ENCODE measurements at places on chromosomes 12 and 14.
A peak's percentile ranks its signal among the peaks of the same experiment; 100 is the strongest.

DNA sequence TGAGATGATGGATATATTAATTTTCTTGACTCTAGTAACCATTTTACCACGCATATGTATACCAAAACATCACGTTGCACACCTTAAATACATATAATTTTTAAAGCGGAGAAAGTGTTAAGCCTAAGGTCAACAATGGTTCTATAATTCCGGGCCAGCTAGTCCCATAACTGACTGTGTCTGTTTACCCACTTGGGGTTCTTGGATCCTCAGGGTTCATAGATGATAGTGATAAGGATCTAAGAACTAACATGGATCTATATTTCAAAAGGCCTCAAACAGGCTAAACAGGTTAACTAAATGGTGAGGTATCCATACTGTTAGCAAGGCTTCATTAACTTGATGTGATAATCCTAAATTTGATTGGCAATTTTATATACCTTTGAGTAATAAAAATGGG lies 9.8 kb downstream of the SLC38A1 start:
- DNase-seq: no peak

DNA sequence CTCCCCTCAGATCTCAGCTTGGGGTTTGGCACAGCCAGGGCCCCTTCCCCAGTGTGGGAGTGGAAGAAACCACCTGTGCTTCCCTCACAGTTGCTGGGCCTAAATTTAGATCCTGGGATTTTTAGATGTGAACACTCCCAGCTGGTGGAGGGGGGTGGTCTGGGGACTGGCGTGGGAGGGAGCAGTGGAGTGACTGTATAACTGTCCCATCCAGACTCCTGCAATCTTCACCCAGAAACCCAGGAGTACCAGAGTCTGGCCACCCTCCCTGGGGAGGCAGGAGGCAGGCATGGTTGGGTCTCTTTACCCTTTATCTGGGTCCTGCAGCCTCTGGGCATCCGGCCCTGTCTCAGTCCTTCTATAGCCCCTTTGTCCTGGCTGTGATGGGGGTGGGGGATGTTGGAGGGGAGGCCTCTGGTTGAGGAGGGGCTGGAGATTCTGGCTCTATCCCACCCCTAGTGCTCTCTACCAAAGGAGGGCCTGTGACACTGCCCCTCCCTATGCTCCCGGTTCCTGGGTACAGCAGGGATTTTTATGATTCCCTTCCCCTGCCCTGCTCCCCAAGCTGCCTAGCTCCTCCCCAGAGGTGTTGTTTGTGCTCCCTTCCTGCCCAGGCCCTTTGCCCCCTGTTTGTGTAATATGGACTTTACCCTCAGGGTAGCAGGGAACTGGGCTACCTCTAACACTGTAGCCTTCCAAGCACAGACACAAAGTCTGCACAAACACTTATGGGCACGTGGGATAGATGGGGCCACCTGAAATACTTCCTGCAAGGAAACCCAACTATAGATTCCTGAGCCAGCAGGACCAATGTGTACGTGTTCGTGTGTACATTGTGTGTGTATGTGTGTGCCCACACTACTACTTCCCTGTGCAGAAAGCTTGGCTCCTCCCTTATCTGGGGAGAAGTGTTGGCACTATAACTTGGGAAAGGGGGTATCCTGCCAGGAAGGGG lies 1.7 kb downstream of the ERBB3 start:
- peak; percentile 62 for DNase-seq

DNA sequence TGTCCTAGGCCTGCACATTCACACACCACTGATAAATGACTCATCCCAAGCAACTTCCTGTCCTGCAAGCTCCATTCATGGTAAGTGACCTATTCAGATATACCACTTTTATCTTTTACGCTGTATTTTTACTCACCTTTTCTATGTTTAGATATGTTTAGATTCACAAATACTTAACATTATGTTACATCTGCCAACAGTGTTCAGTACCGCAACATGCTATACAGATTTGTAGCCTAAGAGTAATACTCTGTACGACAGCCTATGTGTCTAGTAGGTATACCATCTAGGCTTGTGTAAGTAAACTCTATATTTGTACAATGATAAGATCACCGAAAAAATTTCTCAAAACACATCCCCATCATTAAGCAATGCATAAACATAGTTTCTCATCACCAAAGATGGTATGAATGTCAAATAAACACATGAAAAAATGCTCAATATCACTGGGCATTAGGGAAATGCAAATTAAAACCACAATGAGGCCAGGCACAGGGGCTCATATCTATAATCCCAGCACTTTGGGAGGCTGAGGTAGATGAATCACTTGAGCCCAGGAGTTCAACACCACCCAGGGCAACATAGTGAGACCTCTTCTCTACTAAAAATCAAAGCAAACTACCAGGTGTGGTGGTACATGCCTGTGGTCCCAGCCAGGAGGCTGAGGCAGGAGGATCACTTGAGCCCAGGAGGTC lies 20.7 kb downstream of the ATXN2 start:
- no peak for DNase-seq

DNA sequence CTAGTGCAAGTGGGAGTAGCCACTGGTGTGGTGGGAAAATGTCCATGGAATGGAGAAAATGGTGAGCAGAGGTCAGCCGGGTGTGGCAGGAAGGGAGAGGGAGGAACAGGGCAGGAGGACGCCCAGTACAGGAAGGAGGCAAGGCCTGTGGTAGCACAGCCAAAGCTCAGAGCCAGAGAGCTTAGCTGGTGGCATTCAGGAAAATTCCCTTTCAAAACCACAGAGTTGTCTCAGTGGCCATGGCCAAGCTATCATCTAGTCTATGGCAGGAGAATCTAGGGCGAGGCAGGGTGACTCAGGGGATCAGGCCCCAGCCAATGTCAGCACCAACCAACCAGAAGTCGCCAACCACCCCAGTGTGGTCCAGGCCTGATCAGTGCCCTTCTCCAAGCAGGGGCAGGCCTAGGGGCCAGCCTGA lies 67.7 kb upstream of the DDX11 start:
- DNase-seq: no peak

GRCh38 chr12:105968025-105968424 lies 170.7 kb downstream of the NUAK1 start:
- DNase-seq: no peak

DNA sequence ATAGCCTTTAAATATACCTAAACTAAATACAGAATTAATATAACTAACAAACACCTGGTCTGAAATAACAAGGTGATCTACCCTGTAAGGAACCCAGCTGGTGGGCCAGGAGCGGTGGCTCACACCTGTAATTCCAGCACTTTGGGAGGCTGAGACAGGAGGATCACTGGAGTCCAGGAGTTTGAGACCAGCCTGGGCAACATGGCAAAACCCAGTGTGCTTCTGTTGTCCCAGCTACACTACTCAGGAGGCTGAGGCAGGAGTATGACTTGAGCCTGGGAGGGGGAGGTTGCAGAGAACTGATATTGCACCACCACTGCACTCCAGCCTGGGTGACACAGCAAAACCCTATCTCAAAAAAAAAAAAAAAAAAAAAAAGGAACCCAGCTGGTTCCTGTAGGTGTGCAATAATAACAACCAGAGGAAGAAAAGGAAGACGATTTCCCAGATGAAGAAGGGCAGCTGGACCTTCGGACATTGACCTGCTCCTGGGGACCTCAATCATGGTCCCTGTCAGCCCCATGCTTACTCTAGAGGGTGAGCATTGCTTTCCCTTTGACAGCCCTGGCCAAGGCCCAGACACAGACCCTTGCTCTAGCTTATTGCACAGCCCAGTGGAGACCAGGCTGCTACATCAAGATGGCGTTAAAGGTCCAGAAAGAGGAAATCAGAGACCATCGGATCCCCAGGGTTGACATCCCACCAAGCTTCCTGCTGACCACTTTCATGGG lies 5.4 kb downstream of the FOS start:
- DNase-seq: no peak

DNA sequence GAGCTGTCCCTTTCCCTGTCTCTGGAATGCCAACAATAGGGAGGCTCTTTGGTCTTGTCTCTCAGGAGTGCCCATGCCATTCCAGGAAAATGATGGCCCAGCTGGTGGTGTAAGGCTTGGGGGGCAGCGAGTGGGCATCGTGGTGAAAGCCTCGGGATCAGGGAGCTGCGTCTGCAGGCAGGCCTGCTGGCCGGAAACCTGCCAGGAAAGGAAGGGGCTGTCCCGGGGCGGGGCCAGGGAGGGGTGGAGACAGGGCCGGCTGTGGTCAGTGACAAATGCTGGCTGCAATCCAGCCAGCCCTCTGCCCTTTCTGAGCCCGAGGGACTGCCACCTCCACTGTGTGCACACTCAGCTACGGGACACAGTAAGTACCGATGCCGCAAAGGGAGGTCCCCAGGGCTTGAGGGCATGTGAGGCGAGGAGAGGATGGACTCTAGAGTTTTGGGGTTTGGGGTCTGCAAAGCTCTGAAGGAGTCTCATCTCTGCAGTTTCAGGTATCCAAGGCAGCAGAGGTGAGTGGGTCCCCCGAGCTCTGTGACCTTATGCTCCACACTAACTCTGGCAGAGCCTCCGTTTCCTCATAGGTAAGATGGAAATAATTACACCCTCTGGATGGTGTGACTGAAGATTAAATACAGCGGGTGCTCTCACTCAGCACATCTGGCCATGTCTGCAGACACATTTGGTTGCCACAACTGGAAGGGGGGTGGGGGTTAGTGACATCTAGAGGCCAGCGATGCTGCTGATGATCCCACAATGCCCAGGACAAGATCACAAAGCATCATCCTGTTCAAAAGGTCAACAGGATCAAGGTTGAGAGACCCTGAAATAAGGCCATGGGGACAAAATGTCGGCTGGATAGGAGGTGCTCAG lies at the start of gene SERPINA5:
Gene SERPINA5, plus strand, starts transcription at position 300 of the 873 bp plus-strand sequence. CDS start 5,937 bp downstream, outside the sequence.
- no peak for DNase-seq

DNA sequence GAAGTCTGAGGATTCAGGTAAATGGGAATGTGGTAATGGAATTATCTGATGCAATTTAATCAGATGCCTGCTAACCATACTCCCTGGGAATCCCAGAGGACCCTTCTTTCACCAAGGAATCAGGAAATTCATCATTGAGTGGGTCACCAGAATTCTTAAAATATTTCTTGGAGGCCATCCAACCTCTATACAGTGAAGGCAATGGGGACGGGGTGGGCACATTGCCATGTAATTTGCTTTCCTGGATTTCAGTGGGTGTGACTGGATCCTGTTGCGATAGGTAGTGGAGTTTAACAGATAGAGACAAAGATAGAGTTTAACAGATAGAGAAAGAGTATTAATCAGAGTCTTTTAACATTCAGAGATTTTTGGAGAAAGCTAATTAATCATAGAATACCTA lies 394.4 kb downstream of the DAD1 start:
- DNase-seq: no peak

- no peak for DNase-seq
These were observed 1086.9 kb downstream of the TMEM121 start for GRCh38 chr14:106613256-106613655.

- no peak for DNase-seq
These were observed 504.6 kb downstream of the ALG10 start for GRCh38 chr12:34526946-34527345.

- DNase-seq: no peak
These were observed 414.1 kb downstream of the NPAS3 start for GRCh38 chr14:33352821-33353220.

DNA sequence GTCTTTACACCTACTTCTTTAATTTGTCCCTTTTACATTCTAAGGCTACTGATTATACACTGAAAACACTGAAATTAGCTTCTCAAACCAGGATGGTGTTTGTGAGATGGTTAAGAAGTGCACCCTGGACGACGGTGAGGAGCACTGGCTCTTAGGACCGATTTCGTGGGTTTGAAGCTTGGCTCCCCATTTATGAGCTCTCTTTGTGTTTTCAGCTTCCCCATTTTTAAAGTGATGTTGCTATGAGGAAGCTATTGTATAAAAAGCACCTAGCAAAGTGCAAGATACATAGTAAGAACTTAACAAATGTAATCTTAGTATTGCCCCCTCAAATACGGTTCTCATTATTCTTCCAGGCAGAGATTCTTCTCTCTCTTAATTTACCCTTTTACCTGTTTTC lies 4.7 kb downstream of the NFYB start:
- no peak for DNase-seq

- DNase-seq: no peak
These were observed 5.9 kb downstream of the PRPF39 start for GRCh38 chr14:45089813-45090212.

- no peak for DNase-seq
These were observed 7.0 kb downstream of the VCPKMT start for GRCh38 chr14:50109342-50109741.

DNA sequence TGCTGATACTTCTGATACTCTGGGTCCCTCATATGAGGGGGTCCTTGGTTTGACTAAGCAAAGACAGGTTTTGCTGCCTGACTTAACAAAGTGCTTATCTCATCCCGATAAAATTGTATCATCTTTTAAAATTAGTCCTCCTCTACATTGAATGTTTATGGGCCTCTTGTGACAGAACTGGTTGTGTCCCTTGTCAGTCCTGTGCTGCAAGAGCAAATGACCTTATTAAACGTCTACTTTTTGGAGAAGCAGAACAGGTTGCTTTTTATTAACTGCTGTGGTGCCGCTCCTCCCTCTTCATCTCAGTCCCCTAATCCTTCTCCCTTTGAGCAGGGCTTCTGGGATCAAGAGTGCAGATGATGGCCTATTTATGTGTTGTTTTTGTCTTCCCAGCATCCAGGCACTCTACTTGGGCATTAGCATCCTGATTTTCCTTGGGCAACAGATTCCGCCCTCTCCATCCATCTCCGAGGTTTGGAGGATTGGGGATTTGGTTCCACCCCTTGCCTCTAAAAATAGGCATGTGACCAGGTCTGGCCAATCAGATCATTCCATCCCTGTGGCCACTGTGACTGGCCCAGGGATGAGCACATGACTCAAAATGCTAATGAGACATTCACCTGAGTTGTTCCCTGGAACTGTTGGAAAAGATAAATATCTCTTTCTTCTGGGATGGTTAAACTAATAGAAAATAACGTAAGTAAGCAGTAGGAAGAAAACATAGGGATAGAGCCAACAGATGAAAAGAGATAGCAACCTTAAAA lies 2.9 kb upstream of the DENR start:
- DNase-seq: no peak

DNA sequence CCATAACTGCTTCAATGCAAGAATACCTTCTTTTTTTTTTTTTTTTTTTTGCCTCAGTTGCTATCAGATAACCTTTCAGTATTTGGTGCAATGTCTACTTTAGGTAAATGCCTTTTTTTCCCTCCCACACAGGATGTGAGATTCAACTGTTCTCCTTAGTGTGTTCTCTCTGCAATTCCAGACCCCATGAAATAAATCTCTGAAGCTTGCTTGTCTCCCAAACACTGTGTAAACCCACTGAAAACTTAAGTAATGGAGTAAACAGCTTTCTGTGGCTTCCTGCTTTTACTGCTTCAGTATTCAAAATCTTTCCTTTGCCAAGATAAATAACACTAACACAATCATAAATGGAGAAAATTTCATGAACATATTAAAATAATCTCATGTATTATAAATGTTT lies 55.8 kb upstream of the CLEC14A start:
- no peak for DNase-seq

- DNase-seq: no peak
These were observed 1.9 kb downstream of the COL2A1 start for GRCh38 chr12:48002414-48002730.

- DNase-seq: no peak
These were observed 20.0 kb downstream of the RHOJ start for GRCh38 chr14:63224196-63224595.

- DNase-seq: peak; percentile 46
These were observed 52.9 kb downstream of the SETD3 start for GRCh38 chr14:99427632-99428300.

- DNase-seq: no peak
These were observed 98.0 kb downstream of the VCPKMT start for GRCh38 chr14:50018201-50018932.

- no peak for DNase-seq
These were observed 264.2 kb downstream of the AACS start for GRCh38 chr12:125329239-125330102.
